ENCODE measurements at places on chromosomes 2 and 18.

- DNase-seq: peak; percentile 96
Measured at GRCh38 chr2:227406177-227407031, 18.7 kb upstream of the SCYGR1 start.

DNA sequence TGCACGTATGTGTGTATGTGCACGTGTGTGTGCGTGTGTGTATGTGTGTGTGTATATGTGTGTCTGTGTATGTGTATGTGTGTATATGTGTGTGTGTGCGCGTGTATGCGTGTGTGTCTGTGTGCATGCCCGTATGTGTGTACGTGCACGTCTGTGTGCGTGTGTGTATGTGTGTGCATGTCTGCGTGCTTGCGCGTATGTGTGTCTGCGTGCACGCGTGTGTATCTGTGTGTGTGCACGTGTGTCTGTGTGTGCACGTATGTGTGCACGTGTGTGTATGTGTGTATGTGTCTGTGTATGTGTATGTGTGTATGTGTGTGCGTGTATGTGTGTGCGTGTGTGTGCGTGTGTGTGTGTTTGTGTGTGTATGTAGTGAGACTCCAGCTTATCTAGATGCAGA lies 97.5 kb upstream of the SPATS2L start:
- no peak for DNase-seq

DNA sequence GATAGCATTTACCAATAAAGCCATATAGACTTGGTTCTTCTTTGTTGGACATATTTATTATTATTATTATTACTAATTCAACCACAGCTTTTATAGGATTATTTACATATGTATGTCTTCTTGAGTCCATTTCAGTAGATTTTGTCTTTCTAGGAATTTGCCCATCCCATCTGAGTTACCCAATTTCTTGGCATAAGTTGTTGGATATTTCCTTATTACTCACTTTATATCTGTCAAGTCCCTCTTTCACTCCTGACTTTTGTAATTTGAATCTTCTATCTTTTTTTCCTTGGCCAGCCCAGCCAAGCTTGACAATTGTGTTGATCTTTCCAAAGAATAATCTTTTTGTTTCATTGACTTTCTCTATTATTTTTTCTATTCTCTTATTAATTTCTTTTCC lies 543.7 kb downstream of the SUCLG1 start:
- DNase-seq: no peak

DNA sequence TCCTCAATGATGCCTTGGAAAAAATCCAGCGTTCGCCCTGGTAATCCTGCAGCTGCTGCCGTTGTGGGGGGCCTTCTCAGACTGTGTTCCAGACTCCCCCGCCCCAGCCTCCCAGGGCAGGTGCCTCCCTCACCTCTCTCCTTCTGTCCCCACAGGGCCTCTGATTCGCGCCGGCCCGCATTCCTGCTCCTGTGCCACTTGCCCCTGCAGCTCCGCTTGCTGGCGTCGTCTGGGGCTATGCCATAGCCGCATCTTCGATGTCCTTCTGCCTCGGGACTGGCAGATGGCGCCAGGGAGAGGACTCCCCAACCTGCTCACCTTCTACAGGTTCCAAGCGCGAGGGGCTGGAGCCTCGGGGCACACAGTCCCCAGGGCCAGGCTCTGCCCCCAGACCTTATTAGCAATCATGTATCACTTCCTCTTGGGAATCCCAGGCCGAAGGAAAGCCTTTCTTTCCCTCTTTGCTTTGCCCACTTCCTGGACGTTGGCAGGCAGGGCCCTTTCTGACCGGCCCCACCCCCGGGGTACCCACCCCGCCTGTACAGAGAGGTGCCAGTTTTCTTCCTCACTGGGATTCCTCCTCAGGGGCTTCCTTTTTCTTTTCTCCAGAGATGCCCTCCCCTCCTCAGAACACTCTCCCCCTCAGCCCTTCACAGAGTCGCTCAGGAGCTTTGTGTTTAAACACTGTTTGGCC lies 4.4 kb downstream of the SPATA3 start:
- no peak for DNase-seq

GRCh38 chr18:36215577-36215976 lies 28.3 kb downstream of the MOCOS start:
- DNase-seq: no peak

DNA sequence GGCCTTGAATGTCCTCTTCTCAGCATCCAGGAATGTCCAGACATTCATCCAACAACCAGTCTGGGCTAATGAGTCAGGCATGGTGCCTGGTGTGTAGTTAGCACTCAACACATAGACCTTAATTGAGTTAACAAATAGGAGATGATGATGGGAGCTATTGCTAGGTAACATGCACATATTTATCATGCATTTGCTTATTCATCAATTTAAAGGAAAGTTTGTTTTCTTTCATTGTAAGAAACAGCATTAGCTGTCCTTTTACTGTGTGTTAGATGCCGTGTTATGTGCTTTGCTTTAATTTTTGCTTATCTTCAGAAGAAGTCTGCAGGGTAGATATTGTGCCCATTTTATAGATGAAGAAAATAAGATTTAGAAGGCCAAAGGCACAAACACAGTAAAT lies 43.2 kb downstream of the TSN start:
- DNase-seq: no peak

- peak; percentile 71 for DNase-seq
Measured at GRCh38 chr18:24063121-24063731, 48.7 kb downstream of the TTC39C start.

DNA sequence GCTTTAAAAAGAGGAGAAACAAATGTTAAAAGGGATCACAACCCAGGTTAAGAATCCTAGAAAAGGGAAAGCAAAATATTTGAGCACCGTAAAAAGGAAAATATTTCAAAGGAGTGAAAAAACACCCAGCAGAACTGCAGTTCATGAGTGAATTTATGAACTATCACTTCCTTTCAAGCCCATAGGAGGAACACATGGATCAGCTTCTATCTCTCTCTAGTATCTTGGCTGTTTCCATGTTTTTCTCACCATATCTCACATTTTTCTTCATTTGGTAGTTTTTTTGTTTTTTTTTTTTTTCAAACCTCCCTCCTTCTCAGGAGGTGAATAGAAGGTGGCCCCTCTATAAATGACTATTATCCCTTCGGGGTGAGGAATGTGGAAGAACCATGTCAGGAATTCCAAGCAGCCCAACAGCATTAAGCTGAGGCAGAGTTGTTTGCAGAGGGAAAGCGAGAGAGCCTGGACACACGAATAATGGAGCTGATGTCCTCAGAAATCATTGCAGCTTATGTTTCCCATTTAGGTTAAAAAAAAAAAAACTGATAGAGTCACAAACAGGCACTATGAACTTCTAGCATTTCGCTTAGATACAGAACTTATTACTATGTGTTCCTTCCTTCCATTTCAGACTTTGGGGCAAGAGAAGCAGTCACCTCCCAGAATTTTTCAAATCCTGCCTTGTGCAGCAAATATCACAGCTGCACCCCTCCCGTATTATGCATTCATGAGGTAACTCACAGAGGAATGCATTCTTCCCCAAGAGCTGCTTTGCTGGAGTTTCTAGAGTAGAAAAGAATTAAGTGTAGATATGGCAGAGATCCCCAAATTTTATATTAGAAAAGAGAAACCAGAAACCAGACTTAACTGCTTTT lies 315.6 kb downstream of the IRS1 start:
- DNase-seq: peak; percentile 69

DNA sequence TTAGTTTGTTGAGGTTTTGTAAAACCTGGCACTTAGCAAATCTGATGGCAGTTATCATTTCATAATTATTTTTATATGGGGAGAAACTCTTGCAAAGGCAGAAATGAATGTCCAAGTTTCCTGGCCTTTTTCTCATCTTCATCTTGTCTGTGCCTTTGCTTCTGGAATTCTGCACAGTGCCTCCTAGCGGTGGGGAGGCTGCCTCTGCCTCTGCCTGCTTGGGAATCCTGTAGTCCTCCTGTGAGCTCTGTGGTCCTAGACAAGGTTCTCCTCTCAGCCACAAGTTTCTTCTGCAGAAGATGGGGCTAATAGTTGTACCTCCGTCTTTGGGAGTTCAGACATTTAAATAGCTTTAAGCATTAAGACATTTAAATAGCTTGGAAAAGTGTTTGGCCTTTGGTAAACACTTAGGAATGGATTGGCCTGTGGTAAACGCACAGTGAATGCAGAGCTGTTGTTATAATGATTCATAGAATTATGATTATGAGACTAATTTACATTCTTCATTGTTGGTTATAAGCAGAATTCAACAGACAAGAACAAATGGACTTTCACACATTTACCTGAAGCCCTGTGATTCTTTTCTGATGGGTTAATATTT lies 101.2 kb downstream of the ZNF236 start:
- no peak for DNase-seq

GRCh38 chr2:202017940-202018339 lies 15.7 kb upstream of the FZD7 start:
- DNase-seq: no peak

DNA sequence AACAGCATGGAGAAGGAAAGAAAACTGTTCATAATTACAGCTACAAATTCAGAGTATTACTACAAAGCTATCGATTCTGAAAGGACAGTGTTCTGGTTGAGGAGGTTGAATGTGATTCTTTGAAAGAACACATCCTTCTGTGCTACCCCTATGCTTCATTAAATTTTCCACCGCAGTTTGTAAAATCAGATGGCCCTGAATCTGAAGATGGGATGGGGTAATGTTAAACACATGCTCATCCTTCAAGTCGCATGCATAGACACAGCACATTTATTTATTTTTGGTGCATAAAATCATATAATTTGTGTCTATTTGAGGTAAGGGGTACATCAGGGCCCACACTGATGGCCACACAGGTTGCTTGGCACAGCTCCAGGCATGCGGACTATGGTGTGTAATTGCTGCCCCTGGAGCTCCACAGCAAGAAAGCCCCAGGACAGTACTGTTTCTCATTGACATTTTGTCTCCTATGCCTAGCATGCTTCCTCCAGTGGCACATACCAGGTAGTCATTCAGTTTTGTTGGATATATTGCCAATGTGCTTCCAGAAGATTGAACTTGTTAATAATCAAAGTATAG lies 238.8 kb upstream of the TANK start:
- no peak for DNase-seq

DNA sequence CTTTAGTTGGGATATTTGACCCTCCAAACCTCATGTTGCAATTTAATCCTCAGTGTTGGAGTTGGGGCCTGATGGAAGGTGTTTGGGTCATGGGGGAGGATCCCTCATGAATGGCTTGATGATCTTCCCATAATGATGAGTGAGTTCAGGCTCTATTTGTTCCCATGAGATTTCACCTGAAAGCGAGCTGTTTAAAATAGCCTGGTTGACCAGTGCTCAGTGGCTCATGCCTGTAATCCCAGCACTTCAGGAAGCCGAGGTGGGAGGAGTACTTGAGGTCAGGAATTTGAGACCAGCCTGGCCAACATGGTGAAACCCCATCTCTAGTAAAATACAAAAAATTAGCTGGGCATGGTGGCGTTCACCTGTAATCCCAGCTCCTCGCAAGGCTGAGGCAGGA lies 14.9 kb upstream of the PSME4 start:
- no peak for DNase-seq

DNA sequence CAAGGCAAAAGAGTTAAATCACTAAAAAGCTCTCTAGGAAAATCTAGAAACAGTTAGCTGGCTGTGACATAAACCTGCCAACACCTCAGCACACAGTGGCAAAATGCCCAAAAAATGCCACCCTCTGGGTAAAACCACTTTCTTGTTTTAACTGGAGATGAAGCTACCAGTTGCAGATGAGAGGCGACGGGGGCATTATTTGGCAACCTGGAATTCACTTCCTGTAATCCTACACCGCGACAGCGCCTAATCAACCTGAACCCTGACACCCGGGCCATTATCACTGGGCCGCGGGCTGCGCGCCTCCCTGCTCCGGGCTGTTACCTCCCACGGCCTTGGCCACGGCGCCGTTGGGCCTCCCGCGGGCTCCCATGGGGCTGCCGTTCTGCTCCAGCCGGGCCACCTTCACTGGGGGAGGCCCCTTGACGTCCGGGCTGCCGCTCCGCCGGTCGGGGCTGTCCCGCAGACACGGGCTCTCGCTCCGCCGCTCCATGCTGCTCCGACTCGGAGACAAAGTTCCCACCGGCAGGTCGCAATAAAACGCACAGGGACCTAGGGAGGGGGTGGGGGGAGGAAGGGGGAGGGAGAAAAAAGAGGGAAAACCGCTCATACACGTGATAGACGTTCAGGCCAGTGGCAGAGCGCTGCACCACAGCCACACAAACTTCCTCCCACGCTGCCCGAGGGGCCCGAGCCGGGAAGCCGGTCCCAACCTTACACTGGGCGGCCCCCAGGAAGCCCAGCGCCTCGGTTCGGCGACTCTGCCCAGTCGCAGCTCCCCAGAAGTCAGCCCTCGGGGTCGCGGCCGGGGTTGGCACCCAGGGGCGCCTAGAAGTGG lies 2.0 kb downstream of the SATB2 start:
- peak; percentile 41 for DNase-seq

DNA sequence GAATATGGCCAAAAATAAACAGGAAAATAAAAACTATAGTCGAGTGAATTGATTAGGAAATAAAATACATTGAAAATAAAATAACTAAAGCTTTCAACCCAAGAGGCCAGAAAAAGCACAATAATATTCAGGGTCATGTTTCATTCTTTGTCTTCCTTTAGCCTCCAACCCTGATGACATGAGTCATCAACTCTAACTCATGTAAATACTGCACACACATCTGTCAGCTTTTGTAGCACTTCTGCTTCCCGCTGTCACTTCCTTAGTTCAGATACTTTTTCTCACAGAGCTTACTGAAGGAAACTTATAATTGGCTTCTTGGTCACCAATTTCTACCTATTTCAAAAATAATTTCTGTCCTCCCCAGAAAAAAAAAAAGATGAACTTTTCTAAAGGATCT lies 112.8 kb downstream of the UPP2 start:
- peak; percentile 31 for DNase-seq

DNA sequence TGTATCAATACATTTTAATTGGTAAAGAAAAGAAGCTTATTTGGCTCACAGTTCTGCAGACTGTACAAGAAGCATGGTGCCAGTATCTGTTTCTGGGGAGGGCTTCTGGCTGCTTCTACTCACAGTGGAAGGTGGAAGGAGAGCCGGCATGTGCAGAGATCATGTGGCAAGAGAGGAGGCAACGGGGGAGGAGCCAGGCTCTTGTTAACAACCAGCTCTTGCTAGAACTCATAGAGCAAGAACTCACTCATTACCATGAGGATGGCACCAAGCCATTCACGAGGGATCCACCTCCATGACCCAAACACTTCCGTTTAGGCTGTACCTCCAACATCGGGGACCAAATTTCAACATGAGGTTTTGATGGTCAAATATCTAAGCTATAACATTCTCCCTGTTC lies 7.5 kb downstream of the PARD6G start:
- DNase-seq: no peak

GRCh38 chr2:239288951-239289511 lies 111.8 kb downstream of the HDAC4 start:
- no peak for DNase-seq

- no peak for DNase-seq
Measured at GRCh38 chr2:230875347-230876315, 10.9 kb downstream of the ITM2C start.

- peak; percentile 75 for DNase-seq
Measured at GRCh38 chr18:24397131-24397693, 412 bp downstream of the OSBPL1A start.

- no peak for DNase-seq
Measured at GRCh38 chr2:10885094-10885860, 26.5 kb upstream of the KCNF1 start.

DNA sequence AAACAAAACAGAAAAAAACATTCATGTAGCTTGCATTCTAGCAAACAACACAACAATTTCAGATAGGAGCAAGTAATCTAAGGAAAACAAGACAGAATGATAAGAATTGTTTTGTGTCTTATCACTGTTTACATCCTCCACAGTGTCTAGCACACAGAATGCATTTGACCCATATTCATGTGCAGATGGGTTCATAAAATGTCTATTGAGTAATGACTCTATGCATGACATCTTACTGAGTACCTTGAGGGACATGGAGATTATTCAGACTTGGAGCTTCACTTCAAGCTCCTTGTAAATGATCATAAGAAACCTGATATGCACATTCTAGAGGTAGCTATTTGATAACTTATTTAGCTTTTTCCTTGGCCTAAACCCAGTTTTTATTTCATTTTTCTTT lies 69.0 kb downstream of the DTNA start:
- no peak for DNase-seq

Measured in astrocyte (in vitro differentiated cells and primary cell).